Stimulated activated CD8-positive, alpha-beta memory T cell treated with anti-CD3 and anti-CD28 coated beads, Interleukin-4, amount 100 ng/mL, for 1 hour (primary cell): ENCODE measurements at places on chromosomes 7 and 10.

DNA sequence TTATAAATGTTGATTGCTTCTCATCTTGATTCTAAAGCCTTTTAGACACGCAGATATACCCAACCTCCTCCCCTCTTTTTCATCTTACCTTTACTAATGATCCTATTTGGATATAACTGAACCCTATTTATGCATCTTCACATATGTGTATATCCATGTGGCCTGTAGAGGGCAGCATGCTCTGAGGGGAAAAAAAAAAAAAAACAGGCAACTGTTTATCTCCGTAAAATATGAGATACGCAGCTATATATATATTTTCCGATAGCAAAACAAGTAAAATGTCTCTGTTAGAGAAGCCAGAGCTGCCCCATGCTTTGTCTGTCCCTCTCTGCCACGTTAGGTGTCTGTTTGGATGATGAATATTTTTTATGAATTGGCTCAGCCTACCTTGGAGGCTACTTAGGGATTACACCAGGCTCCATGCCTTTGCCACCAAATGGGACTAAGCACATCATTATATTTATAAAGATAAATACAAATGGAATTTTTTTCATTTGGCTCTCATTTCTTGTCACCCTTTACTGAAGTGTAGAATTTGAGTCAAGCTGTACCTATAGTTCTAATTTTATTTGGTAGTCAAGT, 174.8 kb upstream of the FZD1 start:
- DNase-seq: no peak

DNA sequence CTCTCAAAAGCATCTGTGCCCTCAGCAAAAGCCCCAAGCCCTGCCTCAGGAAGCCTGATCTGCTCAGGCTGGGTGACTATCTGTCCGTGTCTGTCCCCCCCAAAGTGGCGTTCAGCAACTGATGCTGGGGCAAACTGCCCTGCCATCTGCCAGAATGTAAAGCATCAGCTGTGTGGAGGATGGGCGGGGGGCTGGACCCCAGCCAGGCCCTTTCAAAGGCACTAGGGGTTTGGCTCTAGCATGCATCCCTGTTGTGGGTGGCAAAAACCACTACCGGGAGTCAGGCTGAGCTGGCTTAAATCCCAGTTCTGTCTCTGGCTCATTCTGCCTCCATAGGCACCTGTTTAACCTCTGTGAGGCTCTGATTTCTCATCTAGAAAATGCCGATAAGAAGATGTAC, 35.5 kb downstream of the GPRIN2 start:
- no peak for DNase-seq

DNA sequence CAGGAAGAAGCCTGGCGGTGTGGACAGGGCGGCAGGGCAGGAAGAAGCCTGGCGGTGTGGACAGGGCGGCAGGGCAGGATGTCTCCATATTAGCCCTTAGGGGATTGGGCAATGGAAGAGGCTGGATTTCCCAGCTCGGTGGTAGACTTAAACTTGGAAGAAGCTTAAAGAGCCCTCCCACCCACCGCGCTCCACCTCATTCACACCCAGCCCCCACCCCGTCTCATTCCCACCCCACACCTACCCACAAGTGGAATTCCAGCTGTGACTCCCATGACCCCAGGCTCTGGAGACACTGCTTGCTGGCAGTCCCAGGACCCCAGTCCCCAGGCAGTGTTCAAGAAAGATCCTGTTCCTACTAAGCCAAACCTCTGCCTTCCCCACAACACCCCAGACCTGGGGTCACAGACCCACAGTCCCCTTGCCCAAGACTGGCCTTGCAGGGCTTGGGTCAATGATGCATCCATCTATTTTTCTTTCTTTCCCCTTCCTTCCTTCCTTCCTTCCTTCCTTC, 34.0 kb downstream of the SPDYE6 start:
- DNase-seq: no peak

DNA sequence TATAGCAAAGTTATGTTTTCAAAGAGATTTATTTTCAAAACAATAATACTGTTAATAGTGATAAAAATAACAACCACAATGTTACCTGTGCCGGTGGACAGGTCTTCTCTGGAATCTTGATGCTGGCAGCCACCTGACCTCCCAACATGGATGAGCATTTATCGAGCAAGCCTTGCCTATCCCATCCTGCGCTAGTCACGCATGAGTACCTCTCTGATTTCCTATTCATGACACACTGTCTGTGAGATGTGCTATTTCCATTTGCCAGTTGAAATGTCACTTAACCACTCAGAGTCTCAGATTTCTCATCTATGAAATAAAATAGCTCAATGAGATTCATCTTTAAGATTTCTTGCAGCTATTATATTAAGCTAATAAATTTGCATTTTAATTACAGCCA, 341.2 kb upstream of the VWC2 start:
- DNase-seq: no peak

GRCh38 chr10:102815790-102816549, 21.2 kb downstream of the CYP17A1 start:
- DNase-seq: no peak

DNA sequence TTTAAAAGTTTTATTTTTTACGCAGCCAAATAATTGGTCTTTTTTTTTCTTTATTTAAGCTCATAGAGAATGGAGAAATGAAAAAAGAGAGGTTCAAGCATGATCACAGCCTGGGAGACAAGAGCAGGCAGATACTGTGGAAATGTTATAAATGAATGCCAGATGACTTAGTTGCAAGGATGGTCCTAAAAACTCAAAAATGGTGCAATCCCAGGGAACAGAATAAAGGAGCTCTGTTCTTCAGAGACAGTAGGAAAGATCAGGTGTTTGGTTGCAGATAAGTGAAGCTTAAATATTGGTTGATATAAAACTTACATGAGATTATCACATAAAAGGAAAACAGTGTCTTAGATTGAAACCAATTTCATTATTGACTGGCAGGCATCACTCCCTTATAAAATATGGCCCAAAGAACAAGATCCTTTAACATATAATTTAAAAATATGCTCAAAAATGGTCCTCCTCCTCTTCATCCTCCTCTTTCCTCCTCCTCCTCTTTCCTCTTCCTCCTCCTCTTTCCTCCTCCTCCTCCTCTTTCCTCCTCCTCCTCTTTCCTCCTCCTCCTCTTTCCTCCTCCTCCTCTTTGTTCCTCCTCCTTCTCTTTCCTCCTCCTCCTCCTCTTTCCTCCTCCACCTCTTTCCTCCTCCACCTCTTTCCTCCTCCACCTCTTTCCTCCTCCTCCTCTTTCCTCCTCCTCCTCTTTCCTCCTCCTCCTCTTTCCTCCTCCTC, 18.6 kb downstream of the GNAT3 start:
- no peak for DNase-seq
